ENCODE measurements at places on chromosomes 2 and 18. TPM values are rescaled to one million over a fixed set of nuclear protein-coding genes. Genes with fewer than 3 reads are reported as not detected.

Gene DYNAP
- total RNA-seq: not detected

Gene ERCC3
- 31.3 TPM for total RNA-seq

Gene SKOR2
- total RNA-seq: not detected

Gene ERBB4
- under 0.01 TPM for total RNA-seq

Gene THUMPD2
- total RNA-seq: 4.6 TPM

Gene CPO
- not detected for total RNA-seq

Gene DAW1
- not detected for total RNA-seq

Gene SLC35F5
- 129 TPM for total RNA-seq

Gene IKZF2
- total RNA-seq: 1.0 TPM

Gene VIL1
- not detected for total RNA-seq

Gene DHRS9
- total RNA-seq: not detected

Gene SPDYA
- 0.52 TPM for total RNA-seq

Gene BUB1
- total RNA-seq: 7.4 TPM

Gene CHST10
- total RNA-seq: 7.6 TPM

Gene ASPRV1
- total RNA-seq: 0.26 TPM

Gene ANKRD29
- total RNA-seq: 6.2 TPM

Gene MYO5B
- not detected for total RNA-seq

Gene AFF3
- not detected for total RNA-seq

Gene TMEM198
- under 0.01 TPM for total RNA-seq

Gene ACADL
- not detected for total RNA-seq

Gene GAREM2
- 0.22 TPM for total RNA-seq

Gene ABCG5
- total RNA-seq: not detected

Gene TRIB2
- 63.1 TPM for total RNA-seq

Gene GPR45
- total RNA-seq: not detected

Gene ADGRF3
- 0.09 TPM for total RNA-seq

Gene ANKRD30B
- under 0.01 TPM for total RNA-seq

Gene ITGB1BP1
- total RNA-seq: 48.8 TPM

Gene REG3A
- not detected for total RNA-seq

Gene IL1R2
- total RNA-seq: 0.33 TPM

Gene SIX3
- not detected for total RNA-seq

Gene CD28
- total RNA-seq: 0.11 TPM

Gene RTP5
- total RNA-seq: not detected

Gene DES
- total RNA-seq: not detected

Gene SERPINB10
- not detected for total RNA-seq

Gene SOX11
- not detected for total RNA-seq

Gene RESP18
- not detected for total RNA-seq

Gene HSPE1
- total RNA-seq: 30.6 TPM

Gene ANKRD62
- total RNA-seq: under 0.01 TPM

Gene KYNU
- not detected for total RNA-seq

Gene SERPINB4
- not detected for total RNA-seq

Gene C2orf68
- 27.5 TPM for total RNA-seq
